ENCODE measurements at places on chromosomes 13 and 19.
A peak's percentile ranks its signal among the peaks of the same experiment; 100 is the strongest.

GRCh38 chr13:30739237-30739528, 3.8 kb downstream of the ALOX5AP start:
- DNase-seq = no peak

DNA sequence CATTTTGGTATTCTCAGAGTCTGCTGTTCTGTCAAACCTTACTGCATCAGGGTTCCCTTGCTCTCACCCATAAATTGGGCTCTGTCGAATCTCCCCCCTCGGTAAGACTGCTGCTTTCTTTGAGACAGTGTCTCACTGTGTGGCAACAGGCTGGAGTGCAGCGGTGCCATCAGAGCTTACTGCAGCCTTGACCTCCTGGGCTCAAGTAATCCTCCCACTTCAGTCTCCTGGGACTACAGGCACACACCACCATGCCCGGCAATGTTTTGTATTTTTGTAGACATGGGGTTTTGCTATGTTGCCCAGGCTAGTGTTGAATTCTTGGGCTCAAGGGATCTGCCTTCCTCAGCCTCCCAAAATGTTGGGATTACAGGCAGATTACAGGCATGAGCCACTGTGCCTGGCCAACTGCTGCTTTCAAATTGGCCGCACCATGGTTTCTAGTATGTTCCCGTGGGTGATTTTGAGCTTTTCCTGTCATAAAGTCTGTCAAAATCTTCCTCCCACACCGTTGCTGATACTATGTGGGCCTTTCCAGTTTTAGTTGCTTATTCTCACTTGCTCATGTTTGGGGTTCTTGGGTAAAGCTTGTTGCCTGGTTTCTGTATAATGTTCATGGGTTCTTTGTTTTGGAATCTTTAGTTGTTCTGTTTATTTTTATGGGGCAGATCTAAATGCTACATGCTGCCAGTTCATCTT, 10.6 kb downstream of the RFC3 start:
- no peak for DNase-seq

DNA sequence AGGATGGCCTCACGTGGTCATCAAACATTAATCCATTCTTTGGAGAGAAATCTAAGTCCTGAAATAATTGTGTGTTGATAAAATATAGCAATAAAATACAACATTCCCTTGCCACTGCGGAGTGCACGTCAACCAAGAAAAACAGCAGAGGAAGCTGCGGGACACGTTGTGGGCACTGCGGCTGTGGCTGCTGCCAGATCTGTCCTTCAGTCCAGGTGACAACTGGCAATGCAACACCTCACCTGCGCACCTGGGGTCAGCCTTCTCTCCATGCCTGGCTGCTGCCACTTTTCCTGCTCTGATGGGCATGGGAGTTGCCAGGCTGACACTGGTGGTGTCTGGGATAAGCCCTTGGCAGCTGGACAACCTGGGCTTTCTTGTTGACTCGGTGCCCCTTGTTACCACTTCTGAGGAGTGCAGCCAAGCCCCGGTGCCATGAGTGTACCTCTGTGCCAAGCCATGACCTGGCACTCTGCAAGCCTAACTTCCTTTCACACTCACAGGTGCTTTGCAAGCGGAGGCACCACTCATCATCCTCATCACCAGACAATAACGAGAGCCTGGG, 251.6 kb upstream of the TSHZ3 start:
- no peak for DNase-seq

DNA sequence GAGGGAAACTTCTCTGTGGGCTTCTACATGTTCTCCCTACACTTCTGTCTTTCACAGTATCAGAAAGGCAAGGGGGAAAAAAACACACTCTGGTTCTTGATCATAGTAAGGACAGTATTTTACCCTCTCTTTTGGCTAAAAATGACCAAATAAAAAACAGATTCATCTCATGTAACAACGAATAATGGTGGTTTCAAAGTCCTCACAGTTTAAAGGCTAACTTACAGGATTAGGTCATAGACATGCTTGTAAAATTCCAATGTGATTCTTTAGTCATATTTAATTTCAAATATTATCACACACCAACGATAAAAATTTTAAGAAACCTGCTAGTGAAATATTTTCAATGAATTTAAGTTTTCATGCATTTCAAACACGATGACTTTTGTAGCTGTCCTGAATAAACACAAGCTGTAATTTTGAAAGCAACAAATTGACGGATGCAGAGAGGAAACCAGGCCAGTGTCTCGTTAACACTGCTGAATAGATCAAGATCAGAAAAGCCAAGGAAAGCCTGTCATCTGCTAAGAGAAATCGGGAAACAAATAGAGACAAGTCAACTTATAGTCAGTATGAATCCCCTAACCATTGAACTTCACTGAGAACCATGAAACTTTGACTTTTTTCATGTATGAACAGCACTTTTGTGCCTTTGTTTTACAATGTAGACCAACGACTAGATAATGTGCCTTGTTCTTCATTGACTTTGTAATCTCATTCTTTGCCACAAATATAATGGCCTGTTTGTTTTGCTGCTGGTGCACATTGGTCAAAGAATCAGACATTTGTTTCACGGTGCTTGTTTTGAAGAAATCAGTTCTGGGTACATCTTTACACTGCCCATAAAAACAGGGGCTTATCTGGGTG, 22.0 kb downstream of the MBNL2 start:
- DNase-seq = no peak

DNA sequence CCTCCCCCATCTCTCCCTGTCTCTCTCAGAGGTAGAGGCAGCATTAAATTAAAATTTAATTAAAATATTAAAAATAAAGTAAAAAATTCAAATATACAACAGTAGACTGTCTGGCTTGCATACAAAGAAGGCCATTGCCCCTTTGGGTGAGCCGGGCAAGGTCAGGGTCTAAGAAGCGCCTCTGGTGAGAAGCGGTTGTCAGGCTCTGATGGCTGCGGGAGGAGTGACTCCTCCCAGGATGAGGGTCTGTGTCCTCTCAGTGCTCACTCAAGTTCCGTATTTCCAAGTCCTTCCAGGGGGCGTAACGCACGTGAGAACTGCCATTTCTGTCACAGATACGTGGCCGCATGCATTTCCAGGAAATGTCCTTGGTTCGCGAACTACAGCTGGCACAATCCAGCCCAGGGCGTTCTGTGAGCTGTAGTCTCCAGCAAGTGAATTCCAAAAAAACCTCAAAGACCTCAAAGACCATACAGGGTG, 737 bp upstream of the ZNF181 start:
- DNase-seq = no peak

DNA sequence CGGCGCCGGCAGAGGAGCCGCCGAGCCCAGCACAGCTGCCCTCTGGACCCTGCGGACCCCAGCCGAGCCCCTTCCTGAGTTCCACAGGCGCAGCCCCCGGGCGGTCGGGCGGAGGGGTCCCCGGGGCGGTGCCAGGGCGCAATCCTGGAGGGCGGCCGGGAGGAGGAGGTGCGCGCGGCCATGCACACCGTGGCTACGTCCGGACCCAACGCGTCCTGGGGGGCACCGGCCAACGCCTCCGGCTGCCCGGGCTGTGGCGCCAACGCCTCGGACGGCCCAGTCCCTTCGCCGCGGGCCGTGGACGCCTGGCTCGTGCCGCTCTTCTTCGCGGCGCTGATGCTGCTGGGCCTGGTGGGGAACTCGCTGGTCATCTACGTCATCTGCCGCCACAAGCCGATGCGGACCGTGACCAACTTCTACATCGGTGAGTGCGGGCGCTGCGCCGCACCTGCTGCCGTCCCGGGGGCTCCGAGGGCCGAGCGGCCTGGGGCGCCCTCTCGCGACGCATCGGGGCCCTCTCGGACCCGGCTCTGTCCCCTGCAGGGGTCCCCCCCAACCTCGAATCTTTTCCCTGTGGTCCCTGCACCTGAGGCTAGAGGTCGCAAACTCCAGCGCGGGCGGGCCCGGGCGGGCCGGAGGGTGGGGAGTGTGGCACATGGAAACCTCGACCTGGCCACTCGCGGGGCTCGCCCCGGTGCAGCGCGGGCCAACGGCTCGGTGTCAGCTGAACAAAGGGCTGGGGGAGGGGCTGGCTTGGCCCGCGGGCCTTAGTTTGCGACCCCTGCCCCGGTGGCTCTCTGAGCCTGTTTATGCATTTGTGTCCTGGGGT, at the start of gene KISS1R:
Gene KISS1R (plus strand): TSS at position 11 of the 829 bp plus-strand sequence. CDS start 170 bp downstream, at position 181.
- peak; percentile 61 for DNase-seq

- DNase-seq = peak; percentile 57
These were observed at the start of gene ZNF580 for GRCh38 chr19:55640577-55641425. Gene ZNF580, plus strand, starts transcription at chr19:55641002. Its CDS starts 1,507 bp downstream, at chr19:55642509.

DNA sequence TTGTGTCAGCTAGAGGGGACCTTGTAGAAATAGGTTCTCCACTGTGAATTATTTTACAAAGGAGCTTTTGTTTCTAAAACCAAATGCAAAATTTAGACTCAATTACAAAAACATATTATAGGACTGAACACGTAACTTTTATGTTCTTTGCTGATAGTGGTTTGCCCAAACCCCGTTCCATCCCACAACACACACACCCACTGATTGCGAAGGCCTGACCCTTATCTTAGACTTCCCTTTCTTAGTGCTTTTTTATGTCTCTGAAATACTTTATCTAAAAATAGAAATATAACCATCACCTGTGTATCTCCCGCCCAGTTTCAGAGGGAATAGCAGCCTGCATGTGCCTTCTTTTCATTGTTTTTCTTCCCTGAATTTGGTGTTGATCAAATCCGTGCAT, 13.0 kb downstream of the CCNA1 start:
- no peak for DNase-seq

All from germinal center (tissue), 1 donor.